ENCODE measurements at places on chromosomes 5 and 9. TPM values are rescaled to one million over a fixed set of nuclear protein-coding genes. Genes with fewer than 3 reads are reported as not detected.
A peak's percentile ranks its signal among the peaks of the same experiment; 100 is the strongest.

ERGIC1 gene
- total RNA-seq, result 180 TPM

DNA sequence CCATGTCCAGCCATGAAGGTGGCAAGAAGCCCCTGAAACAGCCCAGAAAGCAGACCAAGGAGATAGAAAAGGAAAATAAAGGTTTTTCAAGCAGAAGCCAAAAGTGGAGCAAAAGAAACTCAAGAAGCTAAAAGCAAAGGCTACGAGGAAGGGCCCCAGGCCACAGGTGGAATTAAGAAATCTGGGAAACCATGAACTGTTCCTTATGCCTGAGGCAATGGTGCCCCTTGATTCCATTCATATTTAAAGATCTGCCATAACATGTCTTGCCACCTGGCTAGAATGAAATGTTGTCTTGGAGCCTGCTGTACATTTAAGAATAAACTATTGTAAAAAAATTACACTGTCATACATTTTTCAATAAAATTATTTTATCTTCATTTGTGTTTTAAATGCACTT is 59.5 kb upstream of the TARS1 start:
- DNase-seq, result no peak

DNA sequence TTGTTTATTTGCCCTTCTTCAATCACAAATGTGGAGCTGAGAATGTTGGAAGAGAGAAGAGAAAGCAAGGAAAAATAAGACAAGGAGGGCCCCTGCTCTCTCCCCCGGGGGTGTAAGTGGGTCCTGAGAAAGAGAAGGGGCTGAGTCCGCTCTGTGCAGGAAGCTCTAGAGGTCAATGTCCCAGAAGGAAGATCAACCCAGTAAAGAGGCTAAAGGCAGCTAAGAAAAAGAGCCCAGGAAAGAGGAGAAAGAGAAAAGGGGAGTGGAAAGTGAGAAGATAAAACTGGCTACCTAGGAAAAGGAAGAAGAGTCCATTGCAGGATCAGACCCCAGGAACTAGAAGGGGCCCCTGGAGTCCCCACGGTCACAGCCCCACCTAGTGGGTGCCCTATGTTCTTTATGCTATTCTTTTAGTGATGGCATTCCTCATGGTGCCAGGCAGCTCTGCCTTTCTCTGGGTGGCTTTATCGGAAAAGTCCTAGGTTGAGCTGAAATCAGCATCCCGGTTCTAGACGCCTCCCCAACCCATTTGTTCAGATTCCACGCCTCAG is 583.4 kb downstream of the ACTL7B start:
- DNase-seq, result peak; percentile 16

GRCh38 chr5:137672001-137672400 is 63.9 kb downstream of the KLHL3 start:
- DNase-seq, result no peak

GRCh38 chr5:116504593-116505166 is 69.9 kb downstream of the SEMA6A start:
- no peak for DNase-seq

Measured in Peyer's patch (tissue), 4 donors.